ENCODE measurements at places on chromosomes 4 and X.
A peak's percentile ranks its signal among the peaks of the same experiment; 100 is the strongest.

GRCh38 chr4:91256043-91256442 lies 1047.7 kb upstream of the GRID2 start:
- DNase-seq, result no peak

DNA sequence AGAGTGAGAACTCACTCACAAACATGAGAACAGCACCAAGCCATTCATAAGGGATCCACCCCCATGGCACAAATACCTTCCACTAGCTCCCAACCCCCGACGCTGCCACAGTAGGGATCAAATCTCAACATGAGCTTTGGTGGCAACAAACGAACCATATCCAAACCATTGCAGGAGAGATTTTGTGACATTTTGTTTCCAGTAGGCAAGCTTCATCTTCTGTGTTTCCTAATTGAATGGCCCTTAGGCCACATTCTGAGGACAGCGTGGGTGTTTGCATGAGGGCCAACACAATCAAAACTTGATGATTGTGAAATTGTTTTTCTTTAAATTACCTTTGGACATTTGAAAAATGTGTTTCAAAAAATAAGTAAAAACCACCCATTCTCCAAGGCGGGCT lies 102.6 kb upstream of the LNX1 start:
- no peak for DNase-seq

GRCh38 chr4:106914223-106914622 lies 121.9 kb downstream of the DKK2 start:
- no peak for DNase-seq

DNA sequence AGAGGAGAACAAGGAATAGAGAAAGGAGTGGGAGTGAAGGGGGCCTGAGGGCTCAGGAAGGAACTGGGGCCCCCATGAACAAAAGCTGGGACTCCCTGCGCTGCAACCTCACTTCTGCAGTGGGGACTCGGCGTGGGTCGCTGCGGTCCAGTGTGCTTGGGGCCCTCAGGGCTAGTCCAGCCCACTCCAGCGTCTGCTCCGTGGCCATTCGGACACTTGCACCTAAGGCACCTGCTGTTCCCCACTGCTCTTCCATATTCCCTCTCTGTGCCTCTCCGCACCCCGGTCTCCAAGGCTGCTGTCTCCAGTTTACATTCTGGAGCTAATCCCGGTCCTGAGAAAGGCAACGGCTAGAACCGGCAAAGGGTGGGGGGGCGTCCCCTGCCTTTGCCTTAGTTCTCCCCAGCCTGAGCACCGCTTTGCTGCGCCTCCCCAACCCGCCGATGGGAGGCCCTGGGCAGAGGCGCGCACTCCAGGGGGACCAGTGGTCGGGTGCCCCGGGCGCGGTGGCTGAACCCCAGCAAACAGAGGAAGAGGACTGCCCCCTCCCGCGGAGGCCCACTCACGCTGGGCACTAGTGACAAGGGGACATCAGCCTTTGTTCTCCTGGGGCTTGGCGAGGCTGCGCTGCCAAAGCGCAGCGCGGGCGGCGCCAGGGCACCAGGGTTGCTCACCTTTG lies 327.7 kb upstream of the F9 start:
- peak; percentile 80 for DNase-seq

- peak; percentile 88 for DNase-seq
Observed at GRCh38 chrX:103918571-103919269, 43.7 kb upstream of the TMSB15B start.

DNA sequence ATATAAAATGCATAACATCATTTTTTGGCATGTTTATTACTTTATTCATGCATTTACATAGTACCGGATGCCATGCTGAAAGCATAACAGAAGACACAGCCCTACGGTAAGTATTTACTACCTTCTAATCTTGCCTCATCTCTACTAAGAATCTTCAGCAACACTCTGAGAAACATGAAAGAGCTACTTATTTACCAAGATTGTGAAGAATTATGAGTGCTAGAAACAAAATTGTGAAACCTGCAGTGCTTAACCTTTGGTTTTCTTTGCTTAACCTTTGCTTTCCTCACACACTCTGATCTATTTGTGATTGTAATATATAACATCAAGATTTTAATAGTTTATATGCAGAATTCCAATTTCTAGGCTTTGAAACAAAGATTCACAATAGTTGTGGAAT lies 7.4 kb downstream of the ANTXR2 start:
- no peak for DNase-seq

DNA sequence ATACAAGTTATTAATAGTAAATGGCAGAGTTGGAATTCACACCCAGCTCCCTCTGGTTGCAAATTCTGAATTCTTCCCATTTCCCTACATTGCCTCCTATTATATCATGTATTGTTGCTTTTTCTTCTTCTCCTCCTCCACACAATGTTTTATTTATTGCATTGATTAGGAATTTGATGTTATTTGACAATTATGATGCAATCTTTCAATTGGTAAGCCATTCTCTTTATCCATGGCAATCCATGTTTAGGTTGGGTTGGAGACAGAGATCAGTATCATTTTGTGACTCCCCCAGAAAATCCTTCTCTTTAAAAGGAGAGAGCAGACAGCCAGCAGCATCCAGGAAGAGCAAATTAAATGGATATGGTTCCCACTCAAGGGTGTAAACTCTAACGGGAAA lies 30.5 kb downstream of the TTC29 start:
- no peak for DNase-seq

DNA sequence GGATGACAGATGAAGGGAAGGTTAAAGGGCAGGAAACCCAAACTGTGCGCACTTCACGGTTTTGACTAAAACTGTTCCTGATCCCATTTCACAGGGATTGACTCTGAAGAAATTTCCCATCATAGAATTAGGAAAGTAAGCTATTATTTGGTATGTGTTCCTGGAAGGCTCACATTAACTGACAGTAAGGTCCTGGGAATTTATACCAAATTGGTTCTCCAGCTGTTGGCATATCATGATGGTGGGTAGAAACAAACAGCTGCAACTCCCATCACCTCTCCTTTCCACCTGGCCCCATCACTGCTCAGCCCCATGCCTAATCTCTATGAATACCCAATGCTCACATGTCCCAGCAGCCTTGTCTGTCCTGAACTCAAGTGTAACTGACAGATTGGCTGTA lies 121.2 kb downstream of the GPC3 start:
- no peak for DNase-seq

GRCh38 chr4:169333265-169333664 lies 62.5 kb upstream of the SH3RF1 start:
- no peak for DNase-seq

DNA sequence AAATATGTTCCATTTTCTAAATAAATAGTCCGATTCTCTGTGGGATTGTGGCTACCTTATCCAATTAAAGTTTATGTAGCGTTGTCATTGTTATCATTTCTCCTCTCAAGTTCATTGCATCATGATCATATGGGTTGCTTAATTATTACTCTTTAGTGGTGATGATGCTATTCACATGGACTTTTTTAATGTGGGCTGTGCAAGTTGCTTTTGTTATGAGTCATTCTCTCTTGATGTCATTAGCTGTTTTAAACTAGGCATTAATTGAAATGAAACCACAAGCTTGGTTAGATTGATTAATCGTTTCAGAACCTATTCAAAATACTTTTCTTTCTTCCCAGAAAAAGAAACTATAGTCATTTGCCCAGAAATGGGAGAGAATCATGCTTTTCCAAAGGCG lies 38.2 kb downstream of the NHS start:
- no peak for DNase-seq

DNA sequence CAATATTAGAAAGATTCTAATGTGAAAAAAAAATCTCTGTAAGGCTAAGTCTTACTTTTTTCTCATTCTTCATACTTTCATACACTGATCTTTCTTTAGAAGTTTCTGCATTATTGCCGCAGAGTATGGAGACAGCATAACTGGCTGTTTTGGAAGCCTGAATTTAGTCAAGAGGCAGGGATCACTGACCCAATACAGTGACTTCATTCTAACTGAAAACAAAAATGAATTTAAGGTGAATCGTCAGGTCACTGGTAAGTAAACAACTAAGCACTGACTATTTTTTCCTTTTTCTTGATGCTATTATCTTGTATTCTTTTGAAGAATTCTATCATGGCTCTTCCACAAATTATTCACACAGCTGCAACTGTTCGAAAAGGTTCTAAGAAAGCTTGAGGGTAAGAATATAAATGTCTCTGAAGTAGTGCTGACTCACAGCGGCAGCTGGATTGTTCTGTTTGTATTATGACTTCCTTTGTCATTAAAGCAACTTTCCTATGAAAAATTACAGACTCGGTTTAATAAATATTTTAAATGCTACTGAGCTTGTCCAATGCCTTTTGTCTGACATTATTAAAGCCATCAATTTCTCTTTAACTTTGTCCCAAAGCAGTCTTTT lies 609.3 kb downstream of the FSTL5 start:
- DNase-seq, result no peak

DNA sequence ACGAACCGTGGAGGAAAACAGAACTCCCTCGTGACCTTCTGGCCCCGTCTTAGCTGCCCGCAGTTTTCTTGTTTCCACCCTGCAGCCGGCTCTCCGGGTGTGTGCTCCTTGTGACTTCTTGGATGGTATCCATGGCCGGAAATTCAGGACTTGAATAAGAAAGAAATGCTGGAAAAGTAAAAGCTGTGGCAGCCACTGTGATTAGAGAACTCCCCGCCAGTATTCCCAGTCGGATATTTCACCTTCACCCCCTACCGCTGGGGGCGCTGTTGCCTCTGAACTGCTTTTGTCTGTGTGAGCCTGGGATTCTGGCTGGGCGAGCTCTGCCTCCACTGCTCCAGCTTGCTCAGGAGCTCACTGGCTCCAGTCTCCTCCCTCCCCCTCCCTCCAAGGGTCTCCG lies 41.5 kb upstream of the CYP4V2 start:
- no peak for DNase-seq

DNA sequence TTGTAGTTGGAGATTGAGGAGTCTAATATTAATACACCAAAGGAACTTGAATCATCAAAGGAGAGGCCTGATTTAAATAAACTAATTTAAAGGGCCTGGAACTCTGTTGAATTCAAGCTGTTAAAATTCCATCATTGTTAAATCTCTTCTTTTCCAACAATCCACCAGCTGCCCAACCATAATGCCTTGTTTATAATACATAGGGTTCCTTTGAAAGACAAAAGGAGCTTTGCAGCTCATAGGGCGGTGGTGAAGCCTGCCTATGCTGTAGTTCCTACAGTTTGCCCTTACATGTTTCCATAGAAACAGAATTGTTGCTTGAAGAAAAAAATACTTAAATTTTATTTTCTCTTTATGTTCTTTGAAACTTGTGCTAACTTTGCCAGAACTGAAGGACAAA lies 102.8 kb downstream of the GLUD2 start:
- DNase-seq, result no peak

GRCh38 chr4:26622913-26623312 lies 39.0 kb downstream of the TBC1D19 start:
- no peak for DNase-seq

Data from posterior vena cava (tissue), 2 donors.